ENCODE measurements at places on chromosomes 3 and 15.

GRCh38 chr3:19221081-19221480, 72.8 kb downstream of the KCNH8 start:
- DNase-seq, result no peak

GRCh38 chr15:48842501-48842900, 31.6 kb upstream of the CEP152 start:
- no peak for DNase-seq

DNA sequence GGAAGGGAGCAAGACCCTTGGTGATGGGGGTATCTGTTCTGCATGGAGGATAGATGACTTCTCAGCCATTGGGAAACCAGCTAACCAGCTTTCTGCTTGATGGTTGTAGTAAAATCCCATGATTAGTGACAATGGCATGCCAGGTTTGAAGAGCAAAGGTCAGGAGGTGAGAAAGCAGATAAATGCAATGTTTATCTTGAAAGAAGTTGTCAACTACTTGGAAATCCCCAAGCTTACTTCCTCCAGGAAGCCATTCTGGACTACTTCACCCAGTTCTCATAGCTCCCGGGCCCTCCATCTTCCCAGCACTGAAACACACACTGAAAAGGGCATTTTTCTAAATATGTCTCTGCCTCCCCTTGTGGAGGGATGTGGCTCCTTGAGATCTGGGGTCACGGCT, 51.3 kb downstream of the SMAD3 start:
- DNase-seq, result no peak

DNA sequence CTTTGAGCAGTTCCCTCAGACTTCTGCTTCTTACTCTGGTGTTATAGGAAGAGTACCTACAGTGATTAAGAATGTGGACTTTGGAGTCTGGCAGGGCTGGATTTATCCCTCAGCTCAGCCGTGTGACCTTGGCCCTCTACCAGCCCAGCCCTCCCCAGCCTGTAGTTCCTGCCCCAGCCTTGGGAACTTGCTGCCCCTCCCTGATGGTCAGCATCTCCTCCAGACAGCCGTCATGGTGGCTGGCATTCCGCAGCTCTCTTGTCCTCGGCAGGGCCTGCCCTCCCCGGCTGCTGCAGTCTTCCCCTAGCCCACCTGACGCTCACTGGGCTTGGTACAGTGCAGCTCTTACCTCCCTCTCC, 21.9 kb upstream of the CPNE9 start:
- DNase-seq, result no peak

DNA sequence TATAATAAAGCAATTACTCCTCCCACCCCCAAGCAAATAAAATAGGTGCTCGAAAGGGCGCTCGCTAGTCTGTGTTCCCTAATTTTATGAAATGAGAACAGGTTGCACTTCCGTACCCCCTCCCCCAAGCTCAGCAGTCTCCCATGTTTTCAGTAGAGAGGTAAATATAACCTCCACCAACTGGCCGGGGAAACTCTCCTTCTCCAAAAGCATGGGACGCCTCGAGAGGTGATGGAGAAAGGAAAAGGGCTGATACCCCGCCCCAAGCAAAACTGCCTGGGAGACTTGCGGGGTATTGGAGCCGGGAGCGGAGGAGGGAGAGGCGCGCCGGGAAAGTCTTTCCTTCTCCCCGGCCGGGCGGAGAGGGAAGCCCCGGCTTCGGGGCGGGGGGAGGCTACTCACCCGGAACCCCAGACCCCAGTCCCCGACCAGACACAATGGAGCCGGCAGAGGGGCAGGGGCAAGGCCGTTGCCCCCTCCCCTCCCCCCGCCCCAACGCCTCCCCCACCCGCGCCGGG, 605 bp downstream of the DCUN1D1 start:
- DNase-seq, result peak; percentile 1

DNA sequence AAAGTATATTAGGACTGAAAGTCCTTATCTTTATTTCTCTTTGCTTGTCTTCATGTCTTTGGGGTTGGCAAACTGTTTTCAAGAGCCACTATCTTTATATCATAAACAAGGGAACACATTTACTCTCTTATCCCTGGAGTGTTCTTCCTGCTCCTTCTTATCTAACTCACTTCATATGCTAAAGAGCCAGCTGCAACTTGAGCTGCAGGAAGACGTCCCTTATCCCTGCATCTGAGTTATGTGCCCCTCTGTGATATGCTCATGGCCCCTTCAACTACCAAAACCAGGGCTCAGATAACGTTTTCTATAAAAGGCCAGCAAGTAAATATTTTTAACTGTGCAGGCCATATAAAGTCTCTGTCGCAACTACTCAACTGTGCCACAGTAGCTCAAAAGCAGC, 137.0 kb upstream of the CRBN start:
- DNase-seq, result no peak

GRCh38 chr3:123153125-123154019, 48.4 kb upstream of the SEC22A start:
- DNase-seq, result no peak

- no peak for DNase-seq
Measured at GRCh38 chr3:149992416-149993058, 21.8 kb upstream of the PFN2 start.

GRCh38 chr3:170835336-170835735, 34.7 kb downstream of the RPL22L1 start:
- no peak for DNase-seq

GRCh38 chr3:71858503-71859122, 73.7 kb upstream of the PROK2 start:
- DNase-seq, result no peak

- no peak for DNase-seq
Measured at GRCh38 chr15:65690778-65691177, 69.0 kb downstream of the SLC24A1 start.

DNA sequence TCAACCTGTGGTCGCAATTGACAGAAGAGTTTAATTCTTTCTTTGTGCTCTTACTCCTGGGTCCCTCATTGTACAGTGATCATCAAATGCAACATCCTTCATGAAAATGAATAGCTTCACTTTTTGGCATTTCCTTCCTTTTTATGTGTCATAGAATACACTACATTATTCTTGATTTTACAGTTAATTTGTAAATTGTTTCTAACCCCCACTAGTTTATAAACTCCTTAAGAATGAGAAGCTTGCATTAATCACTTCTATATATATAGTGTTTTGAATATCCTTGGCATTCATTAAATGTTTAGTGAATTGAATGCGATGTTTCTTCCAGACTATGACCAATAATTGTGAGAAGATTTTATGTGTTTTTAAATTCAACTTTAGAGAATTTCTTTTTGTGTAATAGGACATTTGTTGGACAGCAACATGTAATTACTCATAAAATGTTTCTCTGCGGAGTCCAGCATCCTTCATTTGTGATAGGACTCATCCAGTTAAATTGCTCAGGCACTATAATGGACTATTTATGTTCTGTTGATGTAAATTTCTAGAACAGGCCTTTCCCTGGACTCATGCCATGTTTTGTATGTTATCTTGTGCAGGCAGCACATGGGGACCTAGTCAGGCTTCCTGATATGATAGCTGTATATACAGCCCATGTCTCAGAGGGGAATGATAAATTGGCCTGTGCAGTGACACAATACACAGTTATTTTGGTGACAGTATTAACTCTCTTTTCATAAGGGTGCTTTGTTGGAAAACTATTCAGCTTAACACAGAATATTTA, 51.3 kb downstream of the MBNL1 start:
- no peak for DNase-seq

DNA sequence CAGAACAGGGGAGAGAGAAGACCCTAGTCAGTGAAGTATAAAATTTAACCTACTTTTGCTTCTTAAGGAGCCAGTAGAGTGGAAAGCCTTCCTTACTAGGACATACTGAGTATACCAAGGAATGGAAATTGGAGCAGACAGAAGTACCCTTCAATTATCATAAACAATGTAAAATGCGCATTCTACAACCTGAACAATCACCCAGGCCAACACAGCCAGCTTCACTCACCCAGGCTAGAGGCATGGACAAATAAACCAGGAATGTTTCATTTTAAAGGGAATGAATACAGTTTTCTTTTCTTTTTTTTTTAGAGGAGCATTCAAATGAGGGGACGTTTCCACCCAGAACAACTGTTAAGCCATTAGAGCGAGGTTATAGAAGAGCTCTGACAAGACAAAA, 41.9 kb upstream of the PLXND1 start:
- no peak for DNase-seq

- DNase-seq, result no peak
Measured at GRCh38 chr3:48715174-48715800, 1.7 kb downstream of the IP6K2 start.

DNA sequence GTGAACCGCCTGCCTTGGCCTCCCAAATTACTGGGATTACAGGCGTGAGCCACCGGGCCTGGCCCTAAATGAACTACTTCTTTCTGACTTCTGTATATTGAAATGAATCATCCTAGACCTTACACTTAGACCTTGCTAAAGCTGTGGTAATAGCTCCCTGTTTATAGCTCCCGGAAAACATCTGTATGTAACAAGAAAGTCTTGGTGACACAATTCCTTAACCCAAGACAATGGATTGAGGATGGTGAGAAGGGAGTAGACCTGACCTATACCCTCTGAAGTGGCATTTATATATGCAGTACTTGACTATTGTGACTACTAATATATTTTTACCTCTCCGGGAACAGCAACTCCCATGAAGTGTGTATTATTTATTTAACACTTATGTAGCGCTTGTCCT, 48.0 kb upstream of the TBL1XR1 start:
- DNase-seq, result no peak

DNA sequence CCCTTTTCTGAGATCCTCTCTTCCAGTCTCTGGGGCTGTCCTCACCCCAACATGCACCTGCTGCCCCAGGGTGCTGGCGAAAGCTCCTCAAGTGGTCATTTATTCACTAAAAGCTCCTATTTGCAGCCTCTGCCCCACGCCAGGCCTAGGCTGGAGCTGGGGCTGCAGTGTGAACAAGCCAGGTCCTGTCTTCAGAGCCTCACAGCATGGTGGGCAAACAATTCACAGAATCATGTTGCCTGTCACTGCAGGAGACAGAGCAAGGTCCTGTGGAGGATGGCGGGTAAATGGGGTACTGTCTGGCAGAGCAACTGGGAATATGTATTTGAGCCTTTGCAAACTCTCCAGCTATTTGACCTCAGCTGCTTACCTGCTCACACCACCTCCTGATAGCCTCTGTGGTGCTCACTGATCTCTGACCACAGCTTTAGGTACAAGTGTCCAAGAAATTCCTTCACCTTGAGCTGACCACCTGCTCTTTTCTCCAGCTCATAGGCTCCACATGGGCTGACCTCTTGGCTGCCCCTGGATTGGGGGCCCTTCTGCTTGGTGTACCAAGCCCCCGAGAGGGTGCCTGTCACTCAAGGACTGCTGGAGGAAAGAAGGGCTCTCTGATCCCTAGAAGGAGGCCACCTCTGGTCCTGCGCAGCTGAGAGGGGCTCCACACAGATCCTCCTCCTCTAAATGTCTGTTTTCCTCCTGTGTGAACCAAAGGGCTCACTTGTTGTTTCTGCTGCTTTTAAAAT, 35.6 kb downstream of the AMOTL2 start:
- no peak for DNase-seq

GRCh38 chr3:139308560-139308959, 35.3 kb upstream of the MRPS22 start:
- DNase-seq, result no peak

GRCh38 chr15:70526221-70526973, 237.0 kb downstream of the UACA start:
- DNase-seq, result no peak

- no peak for DNase-seq
Measured at GRCh38 chr3:72129501-72130094, 344.6 kb upstream of the PROK2 start.

All from stimulated activated CD4-positive, alpha-beta T cell treated with anti-CD3 and anti-CD28 coated beads, TNF-alpha, amount 100 ng/mL, for 24 hours (primary cell).